NCI-H187 treated with DMSO at 0.1 percent for 48 hours (cell line): ENCODE measurements at places on chromosomes 13 and 19.

DNA sequence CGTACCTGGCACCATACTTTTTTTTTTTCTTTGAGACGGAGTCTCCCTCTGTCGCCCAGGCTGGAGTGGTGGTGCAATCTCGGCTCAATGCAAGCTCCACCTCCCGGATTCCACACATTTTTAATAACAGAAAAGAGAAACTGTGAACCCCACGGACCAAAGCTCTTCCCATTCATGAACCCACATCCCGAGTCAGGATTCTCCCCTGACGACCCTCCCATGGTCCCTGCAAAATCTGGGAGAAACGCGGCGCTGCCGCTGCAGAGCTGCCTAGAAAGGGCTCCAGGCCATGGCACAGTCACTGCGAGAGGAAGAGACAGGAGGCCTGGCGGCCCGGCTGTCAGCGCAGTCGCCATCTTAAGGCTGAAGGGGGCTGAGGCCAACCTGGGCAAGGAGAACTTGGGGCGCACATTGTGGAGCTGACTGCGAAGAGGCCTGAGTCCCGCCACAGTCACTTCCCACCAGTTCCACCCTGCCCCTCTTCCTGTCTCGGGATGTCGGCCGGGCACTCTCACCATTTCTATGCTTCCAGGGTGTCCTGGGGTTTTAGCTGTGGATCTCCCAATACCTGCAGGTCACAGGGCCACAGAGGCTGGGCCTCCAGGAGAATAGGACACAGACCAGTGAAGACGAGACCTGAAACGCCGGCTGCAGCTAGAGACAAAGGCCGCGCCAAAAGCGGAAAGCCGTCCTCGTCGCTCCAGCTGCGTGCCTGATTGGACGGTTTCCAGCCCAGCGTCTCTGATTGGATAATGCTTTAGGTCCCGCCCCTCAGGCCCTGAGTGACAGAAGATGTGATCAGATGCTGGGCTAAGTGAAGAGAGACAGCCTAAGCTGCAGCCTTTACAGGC is 71.0 kb downstream of the ZNF486 start:
- no peak for DNase-seq

- DNase-seq: no peak
Measured at GRCh38 chr13:66640231-66640630, 589.9 kb downstream of the PCDH9 start.

- DNase-seq: no peak
Measured at GRCh38 chr13:71625694-71626093, 241.3 kb downstream of the DACH1 start.

DNA sequence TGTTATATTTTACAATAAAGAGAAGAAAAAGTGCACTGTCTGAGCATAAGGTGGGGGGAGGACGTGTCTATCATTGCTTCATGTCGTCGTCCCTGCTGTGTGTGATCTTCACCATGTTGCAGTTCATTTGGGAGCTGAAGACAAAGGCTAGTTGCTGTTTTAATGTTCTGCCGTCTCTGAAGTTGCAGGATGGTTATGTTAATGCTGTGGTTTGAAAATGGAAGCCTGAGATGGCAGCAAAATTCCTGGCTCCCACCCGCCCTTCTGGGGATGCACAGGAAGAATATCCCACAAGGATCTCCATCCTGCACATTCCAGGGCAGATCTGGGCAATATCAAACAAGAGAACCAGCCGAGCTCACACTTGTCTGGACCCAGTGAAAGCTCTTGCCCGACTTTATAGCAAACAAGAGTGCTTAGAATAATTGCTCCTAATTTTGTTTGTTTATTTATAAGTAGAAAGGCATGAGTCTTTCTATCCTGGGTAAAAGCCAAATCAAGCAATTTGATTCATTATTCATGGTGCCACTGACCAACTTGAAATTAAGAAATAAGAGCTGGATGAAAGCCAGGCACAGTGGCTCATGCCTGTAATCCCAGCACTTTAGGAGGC is 110.3 kb upstream of the ABCC4 start:
- DNase-seq: no peak

DNA sequence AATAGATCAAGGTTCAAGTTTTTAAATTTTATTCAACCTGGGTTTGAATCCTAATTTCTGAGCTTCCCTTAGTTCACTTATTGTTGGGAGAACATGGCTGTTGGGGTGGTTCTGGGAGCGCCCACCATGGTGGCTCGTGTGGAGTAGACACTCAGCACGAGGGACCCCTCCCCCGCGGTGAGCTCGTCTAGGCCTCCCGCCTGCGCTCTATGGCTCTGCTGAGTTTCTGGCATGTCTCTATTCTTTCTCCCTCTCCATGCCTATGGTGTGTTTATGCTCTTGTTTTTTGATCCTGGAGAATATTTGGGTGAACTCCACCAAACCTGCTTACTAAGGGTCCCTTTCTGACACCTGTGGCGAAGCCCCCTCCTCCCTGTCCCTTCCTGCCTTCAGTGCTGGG is 1.6 kb upstream of the EPN1 start:
- DNase-seq: no peak

GRCh38 chr19:53982001-53982451 is 9.4 kb upstream of the CACNG6 start:
- no peak for DNase-seq

- DNase-seq: no peak
Measured at GRCh38 chr13:51562011-51562671, 22.1 kb upstream of the WDFY2 start.

- DNase-seq: no peak
Measured at GRCh38 chr13:106172176-106172905, 363.1 kb downstream of the EFNB2 start.

GRCh38 chr19:40139533-40140287 is 49.0 kb upstream of the ZNF780A start:
- peak; percentile 13 for DNase-seq

DNA sequence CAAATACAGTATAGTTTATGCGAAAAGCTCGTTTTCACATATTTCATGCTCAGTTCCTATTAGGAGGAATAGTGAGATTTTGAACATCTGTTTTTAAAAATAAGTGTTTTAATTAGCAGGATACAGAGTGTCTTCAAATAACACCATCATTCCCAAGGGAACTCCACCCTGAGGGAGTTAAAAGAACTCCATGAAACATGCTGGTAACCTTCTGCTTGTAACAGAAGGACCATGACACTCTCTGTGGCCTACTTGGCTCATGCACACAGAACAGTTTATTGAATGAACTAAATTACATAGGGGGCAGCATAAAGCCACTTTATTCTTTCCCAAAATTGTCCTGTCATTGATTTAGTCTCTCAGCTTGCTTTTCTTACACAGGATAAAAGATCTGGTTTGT is 809.5 kb upstream of the SLITRK6 start:
- DNase-seq: no peak

- no peak for DNase-seq
Measured at GRCh38 chr19:11364935-11365334, 9.5 kb upstream of the SWSAP1 start.

DNA sequence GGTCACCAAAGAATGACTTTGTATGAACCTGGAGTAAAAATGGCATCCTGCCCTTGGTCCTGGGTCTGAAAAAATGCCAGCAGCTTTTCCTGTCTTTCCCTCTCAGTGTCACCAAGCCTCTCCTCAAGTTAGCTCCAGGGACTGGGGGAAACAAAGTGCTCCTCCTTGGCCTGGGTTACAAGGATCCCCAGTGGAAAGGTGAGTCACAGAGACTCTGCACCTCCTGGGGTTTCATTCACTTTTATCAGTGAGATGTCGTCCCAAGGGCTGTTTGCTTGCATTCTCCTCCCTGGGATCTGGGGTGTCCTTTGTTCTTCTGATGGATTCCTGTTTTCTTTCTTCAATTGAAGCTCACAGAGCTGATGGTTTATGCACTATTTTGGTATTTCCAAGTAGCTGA is 93.2 kb upstream of the CSNK1A1L start:
- no peak for DNase-seq

GRCh38 chr13:32159137-32159869 is 127.7 kb downstream of the FRY start:
- DNase-seq: no peak

DNA sequence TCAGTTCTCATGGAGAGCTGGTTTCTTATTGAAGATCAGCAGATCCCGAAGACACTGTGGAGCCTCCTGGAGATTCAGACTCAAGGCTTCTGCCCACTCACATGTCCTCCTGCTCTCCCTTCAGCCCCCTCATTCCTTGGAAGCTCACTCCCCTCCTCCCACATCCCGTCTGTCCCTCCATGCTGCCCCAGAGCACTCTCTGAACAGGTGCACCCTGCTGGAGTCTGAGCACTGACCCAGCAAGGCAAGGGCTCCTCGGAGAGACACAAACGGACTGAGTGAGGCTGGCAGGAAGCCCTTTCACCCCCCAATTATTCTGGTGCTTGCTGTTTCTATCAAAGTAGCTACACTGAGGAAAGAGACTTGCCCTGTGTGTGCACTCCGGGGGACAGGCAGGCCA is 374.0 kb downstream of the UQCRFS1 start:
- DNase-seq: no peak

GRCh38 chr13:111201304-111201940 is 86.3 kb downstream of the ARHGEF7 start:
- no peak for DNase-seq

- DNase-seq: no peak
Measured at GRCh38 chr13:79749984-79750551, 269.1 kb downstream of the NDFIP2 start.

DNA sequence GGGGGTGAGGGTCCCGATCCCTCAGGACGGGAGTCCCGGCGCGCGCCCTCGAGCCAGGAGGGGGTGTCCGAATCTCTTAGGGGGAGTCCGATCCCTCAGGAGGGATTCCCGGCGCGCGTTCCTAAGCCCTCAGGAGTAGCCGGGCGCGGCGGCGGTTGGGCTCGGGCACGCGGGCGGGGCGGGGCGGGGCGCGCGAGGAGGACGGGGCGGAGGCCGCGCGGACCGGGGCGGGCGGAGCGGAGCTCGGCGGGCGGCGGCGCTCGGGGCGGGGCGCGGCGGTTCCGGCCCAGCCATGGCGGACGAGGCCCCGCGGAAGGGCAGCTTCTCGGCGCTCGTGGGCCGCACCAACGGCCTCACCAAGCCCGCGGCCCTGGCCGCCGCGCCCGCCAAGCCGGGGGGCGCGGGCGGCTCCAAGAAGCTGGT is at the start of gene CUL4A:
CUL4A (plus strand) TSS at position 278 of the 423 bp plus-strand sequence; CDS start at position 293, 15 bp downstream.
- DNase-seq: no peak

DNA sequence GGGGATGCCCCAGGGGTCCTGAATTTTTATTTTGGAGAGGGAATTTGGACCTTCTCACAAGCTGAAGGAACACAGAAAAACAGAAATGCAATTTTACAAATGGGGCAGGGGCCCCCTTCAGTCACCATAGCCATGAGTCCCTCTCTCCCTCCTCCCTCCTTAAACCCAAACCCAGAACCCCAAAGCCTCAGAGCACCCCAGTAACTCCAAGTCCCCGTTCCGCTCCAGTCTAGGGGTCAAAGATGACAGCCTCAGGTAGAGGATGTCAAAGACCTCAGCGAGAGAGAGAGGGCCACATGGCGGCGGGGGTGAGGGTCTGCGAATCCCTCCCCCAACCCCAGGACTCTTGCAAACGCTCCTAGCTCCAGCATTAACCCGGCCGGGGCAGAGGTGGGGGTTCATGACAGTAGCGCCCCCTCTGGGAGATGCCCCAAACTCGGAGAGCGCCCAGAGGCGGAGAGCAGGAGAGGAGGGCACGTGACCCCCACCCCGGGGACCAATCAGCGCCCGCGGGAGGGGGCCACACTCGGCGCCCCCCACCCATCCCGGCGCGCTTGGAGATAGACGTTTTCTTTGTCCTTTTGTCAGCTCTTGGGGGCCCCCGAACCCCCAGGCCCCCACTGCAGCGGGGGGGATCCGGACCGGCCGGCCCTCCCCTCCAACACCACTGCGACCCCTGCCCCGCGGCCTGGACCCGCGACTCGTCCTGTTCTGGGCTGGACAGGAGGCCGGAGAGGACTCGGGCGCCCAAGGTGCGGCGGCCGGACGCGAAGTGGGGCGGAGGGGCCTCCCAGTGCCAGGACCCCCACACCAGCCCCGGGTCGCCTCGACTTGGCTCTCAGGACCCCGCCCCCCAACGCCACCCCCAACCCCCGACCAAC is 20.8 kb upstream of the SEMA6B start:
- DNase-seq: no peak

- DNase-seq: no peak
Measured at GRCh38 chr19:1258163-1258492, 9.7 kb downstream of the MIDN start.

DNA sequence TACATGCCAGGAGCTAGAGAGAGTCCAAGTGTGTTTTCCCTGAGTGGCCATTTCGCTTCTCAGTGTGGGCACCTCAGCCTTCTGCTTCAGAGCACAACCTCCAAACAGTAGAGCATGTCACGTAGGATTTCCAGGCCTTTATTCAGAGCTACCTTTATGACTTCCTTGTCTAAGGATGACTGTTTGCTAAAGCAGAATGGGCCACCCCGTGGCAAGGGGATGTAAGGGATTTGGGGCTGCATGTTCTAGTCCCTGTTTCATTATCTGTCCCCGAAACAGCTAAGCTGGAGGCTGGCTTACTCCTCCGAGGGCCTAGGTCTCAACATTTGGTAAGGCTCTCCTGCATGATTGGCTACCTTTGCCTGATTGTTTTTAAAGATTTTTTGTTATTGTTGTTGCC is 6.0 kb downstream of the RNASEH2B start:
- no peak for DNase-seq

- DNase-seq: no peak
Measured at GRCh38 chr19:48858984-48859710, 9.3 kb downstream of the PLEKHA4 start.

DNA sequence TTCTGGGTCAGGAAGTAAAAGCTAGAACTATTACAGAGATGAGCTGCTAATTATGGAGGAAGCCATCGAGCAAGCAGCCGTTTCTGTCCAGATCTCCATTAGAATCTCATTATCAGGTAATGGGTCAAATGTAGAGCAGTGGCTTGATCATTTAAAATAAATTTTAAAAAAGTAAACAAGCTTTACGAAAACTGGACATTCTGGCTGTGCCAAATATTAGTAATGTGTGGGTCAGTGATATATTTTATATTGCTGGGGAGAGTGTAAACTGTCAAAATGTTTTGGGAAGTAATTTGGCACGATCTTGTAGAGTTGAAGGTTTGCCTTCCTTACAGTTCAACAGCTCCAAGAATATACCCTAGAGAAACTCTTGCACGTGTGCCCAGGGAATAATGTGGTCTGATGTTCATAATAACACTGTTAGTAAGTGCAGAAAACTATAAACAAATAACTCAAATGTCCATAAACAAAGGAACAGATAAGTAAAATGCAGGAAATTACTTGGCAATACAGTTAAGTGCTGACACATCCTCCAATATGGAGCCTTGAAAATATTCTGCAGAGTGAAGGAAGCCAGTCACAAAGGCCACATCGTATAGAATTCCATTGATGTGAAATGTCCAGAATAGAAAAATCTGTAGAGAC is 127.2 kb upstream of the UBL3 start:
- DNase-seq: no peak
